ENCODE measurements at places on chromosomes 6 and 20.
A peak's percentile ranks its signal among the peaks of the same experiment; 100 is the strongest.

DNA sequence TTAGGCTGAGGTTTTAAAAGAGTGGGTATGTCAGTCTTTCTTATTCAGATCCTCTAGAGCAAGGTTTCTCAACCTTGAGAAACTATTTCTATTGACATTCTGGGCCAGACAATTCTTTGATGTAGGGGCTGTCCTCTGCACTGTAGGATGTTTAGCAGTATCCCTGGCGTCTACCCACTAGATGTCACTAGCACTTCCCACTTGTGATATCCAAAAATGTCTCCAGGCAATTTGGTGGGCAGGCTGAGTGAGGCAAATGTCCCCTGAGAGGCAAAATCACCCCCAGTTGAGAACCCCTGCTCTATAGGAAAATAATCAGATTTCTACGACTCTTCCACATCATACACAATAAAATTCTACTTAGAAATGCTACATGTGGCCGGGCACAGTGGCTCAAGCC is 7.7 kb upstream of the ZKSCAN8 start:
- peak; percentile 55 for DNase-seq

- no peak for DNase-seq
Measured at GRCh38 chr20:24828992-24829648, 119.9 kb upstream of the CST7 start.

- no peak for DNase-seq
Measured at GRCh38 chr6:149861603-149862423, 2.3 kb downstream of the LRP11 start.

- no peak for DNase-seq
Measured at GRCh38 chr6:130692659-130693058, 134.5 kb upstream of the SMLR1 start.

GRCh38 chr6:37011656-37012378 is 6.4 kb downstream of the FGD2 start:
- peak; percentile 71 for DNase-seq

- DNase-seq: no peak
Measured at GRCh38 chr6:89372506-89372901, 20.0 kb upstream of the UBE2J1 start.

DNA sequence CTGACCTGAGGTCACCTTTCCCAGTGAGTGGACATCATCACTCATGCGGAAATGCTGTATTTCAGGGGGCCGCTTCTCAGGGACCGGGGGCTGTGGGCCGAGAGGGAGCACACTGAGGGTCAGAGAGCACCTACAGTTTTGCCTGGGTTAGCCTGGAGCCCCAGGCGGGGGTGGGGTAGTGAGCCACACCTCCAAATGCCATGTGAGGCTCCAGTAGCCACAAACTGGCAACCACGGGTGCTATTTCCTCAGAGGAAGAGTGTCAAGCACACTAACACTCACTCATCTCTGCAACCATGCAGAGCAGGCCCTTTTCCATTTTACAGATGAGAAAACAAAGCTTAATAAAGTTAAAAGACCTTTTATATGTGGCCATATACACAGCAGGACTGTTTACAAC is 4.7 kb downstream of the EHMT2 start:
- no peak for DNase-seq

- no peak for DNase-seq
Measured at GRCh38 chr20:25013478-25014380, 21.2 kb upstream of the APMAP start.

DNA sequence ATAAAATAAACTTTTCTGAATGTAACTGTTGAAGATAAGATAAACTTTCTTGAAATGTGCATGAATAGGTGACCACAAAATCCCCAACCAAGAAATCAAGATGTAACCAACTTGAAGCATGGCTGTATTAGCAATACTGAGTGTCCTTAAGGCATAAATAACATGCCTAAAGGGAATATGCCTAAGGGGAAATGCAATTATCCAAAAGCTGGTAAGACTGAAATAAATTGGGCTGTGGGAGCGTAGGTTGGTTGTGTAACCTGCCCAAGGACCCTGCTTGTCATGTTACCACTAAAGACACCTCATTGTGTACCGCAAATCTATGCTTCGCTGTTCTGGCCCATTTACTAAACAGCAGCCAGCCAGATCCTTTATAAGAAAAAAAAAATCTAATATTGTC is 200.8 kb upstream of the PDE10A start:
- no peak for DNase-seq

DNA sequence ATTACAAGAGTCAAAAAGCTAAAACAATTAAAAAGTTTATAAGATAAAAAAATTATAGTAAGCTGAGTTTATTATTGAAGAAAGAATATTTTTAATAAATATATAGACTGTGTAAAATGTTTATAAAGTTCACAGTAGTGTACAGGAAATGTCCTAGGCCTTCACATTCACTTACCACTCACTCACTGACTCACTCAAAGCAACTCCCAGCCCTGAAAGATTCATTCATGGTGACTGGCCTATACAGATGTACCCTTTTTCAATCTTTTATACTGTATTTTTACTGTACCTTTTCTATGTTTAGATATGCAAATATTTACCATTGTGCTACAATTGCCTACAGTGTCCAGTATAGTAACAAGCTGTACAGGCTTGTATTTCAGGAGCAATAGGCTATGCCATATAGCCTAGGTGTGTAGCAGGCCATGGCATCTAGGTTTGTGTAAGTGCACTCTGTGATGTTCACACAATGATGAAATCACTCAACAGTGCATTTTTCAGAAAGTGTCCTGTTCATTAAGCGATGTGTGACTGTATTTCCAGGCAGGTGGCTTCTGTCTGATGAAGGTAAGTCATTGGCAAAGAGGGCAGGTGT is 130.2 kb downstream of the BTBD3 start:
- DNase-seq: peak; percentile 64

DNA sequence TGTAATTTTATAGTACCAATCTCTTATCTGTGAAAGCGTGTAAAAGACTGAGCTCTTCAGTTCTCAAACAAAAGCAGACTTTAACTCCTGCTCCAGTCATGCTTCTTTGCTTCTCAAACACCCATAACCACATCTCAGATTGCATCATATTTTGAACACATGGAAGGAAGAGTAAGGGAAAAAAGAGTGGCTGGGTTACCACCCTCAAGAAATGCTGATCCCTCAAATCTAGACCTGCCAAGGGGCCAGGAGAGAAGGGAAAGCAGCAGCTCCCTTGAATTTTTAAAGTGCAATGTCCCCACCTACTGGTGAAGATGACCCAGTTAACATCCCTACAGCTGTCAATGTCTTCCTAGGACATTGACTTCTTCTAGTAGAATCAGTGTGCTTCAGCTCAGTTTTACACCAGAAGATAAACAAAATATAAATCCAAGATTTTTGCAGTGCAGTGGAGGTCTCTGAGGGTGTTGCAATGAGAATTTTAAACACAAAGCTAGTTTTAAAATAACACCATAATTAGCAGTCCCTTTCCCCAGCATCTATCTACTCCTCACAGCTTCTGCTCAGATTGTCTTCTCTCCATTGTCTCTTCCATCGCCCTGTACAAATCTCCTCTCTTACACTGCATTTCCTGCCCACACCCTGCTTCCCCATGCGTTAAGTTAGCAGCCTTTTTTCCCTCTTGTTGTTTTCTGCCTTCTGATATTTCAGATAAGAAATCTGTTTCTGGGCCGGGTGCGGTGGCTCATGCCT is 22.6 kb upstream of the HLA-DQB2 start:
- DNase-seq: peak; percentile 61

- DNase-seq: peak; percentile 94
Measured at GRCh38 chr20:19932170-19932667, 84.9 kb upstream of the NAA20 start.

DNA sequence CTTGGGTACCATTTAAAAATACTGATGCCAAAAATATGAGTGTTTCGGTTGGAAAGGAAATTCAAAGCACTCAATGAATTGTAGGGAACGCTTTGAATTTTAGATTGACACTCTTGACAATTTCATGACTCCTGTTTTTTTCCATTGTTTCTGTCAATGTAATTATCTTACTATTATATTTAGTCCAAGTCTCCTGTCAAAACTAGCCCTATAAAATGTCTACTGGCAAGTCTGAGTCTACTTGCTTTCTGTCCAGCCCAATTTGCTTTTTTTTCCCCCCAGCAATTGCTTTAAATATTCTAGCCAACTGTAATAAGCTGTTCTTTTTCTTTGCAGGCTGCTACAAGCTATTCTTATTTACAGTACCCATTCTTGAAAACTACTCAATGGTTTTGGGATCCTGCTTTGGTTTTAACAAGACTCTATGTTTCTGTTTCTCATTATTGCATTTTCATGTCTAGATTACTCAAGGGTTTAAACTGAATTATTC is 1103.9 kb upstream of the GJE1 start:
- no peak for DNase-seq

- no peak for DNase-seq
Measured at GRCh38 chr20:60986506-60987156, 265.4 kb upstream of the CDH4 start.

DNA sequence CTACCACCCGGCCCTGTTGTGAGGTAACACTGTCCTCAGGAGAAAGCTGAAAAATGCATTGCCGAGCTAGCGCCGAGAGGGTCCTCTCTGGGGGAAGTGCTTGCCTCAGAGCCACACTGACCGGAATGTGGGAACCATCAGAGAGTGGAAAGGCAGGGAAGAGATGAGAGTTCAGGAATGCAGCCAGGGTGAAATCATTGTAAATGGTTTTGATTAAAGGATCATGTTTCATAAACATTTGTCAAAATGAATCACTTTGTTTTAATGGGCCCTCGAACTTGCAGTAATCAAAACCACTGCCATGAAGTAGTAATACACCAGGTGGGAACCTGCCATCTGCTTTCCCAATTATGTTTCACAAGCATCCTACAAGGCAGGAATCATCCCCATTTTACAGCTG is 16.9 kb upstream of the IL17F start:
- peak; percentile 88 for DNase-seq

DNA sequence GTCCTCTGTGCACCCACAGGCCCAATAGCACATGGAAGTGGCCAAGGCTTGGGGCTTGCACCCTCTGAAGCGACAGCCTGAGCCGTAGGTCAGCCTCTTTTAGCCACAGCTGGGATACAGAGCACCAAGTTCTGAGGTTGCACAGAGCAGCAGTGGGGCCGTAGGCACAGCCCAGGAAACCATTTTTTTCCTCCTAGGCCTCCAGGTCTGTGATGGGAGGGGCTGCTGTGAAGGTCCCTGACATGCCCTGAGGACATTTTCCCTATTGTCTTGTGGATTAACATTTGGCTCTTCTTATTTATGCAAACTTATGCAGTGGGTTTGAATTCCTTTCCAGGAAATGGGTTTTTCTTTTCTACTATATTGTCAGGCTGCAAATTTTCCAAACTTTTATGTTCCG is 878.7 kb upstream of the MAN1A1 start:
- no peak for DNase-seq

- no peak for DNase-seq
Measured at GRCh38 chr20:23410916-23411695, 10.2 kb downstream of the NAPB start.

- no peak for DNase-seq
Measured at GRCh38 chr6:40336296-40336695, 250.9 kb downstream of the LRFN2 start.

DNA sequence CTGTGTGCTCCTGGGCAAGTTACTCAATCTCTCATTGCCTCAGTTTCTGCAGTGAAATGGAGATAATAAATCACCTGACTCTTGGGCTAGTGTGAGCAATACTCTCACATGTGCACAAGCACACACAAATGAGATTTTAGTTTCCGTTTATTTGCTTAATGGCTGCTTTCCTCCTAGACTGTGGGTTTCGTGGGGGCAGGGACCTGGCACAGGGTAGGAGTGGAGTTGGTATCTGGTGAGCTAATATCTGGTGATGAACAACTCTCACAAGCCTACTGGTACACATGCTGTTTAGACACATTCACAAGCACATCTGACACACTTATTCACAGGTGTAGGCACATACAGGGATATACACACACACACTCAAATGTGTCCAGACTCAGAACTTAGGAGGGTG is 73.8 kb downstream of the TOX2 start:
- DNase-seq: peak; percentile 11

- DNase-seq: peak; percentile 4
Measured at GRCh38 chr20:20370094-20370575, 2.2 kb downstream of the INSM1 start.

- DNase-seq: peak; percentile 20
Measured at GRCh38 chr6:168050881-168051586, 28.0 kb downstream of the FRMD1 start.

DNA sequence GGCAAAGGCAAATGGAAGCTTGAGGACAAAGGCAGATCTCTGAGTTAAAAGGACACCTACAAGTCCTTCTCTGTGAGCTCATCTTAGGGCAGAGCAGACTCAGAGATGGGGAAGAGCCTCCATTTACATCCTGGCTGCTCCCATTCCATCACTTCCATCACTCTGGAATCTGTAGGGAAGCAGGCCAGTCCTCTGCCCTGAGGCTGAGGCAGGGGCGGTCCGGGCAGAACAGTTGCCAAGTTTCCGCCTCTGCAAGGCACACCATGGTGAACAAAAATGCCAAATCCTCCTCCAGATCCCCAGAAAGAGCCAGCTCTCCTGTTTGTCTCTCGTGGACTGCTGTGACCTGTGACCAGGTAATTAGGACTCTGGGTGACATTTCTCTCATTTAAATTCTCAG is 209.6 kb upstream of the SSTR4 start:
- no peak for DNase-seq

- DNase-seq: no peak
Measured at GRCh38 chr6:100445512-100445911, 19.2 kb downstream of the SIM1 start.

DNA sequence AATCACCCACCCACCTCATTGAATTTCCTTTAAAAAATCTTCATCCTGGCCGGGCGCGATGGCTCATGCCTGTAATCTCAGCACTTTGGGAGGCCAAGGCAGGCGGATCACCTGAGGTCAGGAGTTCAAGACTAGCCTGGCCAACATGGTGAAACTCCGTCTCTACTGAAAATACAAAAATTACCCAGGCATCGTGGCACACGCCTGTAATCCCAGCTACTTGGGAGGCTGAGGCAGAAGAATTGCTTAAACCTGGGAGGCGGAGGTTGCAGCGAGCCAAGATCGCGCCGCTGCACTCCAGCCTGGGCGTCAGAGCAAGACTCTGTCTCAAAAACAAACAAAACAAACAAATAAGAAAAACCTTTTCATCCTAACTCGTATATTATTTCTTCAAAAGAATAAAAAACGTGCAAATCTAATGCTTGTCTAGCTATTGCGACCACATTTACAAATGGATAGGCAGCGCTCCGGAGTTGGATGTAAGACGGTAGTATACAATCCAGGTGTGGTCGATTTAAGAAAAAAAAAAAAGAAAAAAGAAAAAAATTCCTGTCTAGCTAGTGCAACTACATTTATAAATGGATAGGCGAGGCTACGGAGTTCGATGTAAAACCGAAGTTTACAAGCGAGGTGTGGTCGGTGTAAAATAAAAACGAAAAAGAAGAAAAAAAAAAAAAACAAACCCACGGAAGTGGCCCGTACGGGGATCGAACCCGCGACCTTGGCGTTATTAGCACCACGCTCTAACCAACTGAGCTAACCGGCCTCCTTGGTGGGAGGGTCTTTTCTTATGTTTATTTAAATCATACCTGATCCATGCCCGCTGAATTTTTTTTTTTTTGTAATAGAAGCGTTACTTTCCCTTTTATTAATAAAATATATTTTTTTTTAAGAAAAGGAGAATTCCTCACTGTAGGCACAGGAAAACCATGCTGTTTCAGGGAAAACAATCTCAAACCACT is 70.7 kb upstream of the PRSS16 start:
- peak; percentile 48 for DNase-seq
